ENCODE measurements at places on chromosomes 1 and 21.

DNA sequence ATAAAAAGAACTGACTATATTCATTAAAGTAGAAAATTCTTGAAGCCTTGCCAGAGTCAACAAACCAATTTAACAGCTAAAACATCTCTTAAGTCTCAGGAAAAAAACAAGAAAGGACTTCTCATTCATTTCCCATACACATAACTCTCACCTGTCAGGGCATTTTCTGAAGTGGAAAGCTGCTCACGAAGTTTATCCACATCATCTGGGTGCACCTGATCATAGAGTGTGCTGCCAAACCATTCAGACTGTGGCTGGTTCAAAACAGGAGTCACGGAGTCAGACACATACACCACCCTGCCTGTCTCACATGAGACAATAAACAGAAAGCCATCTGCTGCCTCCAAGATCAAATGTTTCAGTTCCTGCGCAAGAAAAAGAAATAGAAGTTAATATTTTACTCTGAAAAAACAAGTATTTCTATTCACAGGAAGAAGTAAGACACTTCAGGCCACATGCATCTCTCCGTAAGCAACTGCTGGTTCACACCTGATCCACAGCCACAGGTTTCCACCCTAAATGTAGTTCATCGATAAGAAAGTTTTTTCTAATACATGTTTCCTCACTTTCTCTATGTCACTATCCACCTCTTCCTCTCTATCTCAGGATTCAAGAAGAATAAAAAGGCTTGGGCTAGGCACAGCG lies 28.2 kb upstream of the CTSK start:
- DNase-seq, result no peak

GRCh38 chr1:239016337-239016736 lies 370.0 kb upstream of the CHRM3 start:
- no peak for DNase-seq

- DNase-seq, result no peak
Measured at GRCh38 chr1:101158424-101158823, 78.4 kb upstream of the S1PR1 start.

DNA sequence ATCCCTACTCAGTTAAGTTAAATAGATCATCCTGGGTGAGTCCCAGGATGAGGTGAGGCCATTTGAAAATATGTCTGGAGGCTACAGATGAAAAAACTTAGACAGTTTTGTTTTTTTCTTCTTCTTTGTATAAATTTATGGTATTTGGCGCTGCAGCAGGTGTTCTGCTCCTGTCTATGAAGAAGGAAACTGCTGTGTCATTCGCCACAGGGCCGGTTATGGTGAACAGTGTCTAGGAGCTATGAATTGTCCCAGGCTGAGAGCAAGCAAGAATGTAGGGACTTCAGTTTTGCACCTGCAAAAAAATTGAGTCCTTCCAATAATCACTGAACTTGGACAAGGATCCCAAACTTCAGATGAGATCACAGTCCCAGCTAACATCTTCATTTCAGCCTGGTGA lies 674.3 kb upstream of the RGS18 start:
- DNase-seq, result no peak

GRCh38 chr1:244074559-244075171 lies 23.6 kb downstream of the ZBTB18 start:
- no peak for DNase-seq

- DNase-seq, result no peak
Measured at GRCh38 chr1:39187275-39188046, 17.0 kb upstream of the MACF1 start.

DNA sequence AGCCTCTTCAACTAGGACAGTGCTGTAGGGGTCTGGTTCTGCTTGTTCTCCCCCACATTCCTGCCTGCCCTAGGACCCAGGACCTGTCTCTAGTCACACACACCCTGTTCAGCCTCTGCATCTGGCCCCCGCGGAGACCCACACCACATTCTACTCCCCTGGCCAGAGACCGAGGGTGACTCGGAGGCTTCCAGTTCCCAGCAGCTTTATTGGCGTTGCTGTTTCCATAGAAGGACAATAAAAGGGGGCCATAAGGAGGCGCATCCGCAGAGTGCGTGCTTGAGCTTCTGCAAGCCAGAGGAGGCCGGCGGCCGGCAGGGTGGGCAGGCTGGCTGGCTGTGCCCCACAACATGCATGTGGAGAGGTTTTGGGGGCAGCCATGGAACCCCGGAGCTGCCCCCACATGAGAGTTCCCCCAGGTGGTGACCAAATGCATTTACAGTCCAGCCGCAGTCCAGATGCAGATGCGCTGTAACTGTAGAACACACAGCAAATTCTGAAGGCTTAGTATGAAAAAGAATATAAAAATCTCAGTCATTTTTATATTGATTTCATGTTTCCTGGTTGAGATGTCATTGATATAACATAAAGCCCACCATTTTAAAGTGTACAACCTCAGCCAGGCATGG lies 52.4 kb downstream of the PDE9A start:
- no peak for DNase-seq

DNA sequence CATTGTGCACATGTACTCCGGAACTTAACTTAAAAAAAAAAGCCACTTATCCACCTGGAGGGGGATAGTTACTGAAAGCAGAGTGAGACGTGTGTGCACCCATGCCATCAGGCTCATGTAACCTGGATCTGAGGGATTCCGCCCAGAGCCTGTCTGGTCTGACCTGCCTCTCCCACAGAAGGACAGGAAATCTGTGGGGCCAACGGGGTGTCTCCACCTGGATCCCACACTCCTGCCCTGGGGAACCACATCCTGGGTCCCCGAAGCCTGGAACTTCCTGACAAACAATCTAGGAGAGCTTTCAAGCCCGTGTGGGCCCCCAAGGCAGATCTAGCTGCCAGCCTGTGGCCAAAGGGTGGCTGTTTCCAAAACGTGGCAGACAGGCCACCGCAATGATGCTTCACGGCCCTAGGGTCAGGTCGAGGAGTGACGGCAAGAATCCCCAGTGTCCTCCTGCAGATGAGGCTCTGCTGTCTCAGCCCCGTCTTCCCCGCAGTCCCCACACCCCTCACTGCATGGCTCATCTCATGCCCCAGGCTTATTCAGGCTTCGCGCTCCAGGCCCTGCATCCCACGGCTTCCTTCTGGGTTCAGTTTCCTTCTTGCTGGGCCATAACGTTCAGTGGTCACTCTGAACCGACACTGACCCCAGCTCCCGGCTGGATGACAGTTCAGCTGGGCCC lies 21.0 kb upstream of the PCBP3 start:
- peak; percentile 62 for DNase-seq

GRCh38 chr21:36803816-36804439 lies 105.0 kb downstream of the SIM2 start:
- DNase-seq, result no peak

GRCh38 chr1:55209247-55209646 lies 5.9 kb downstream of the USP24 start:
- no peak for DNase-seq

DNA sequence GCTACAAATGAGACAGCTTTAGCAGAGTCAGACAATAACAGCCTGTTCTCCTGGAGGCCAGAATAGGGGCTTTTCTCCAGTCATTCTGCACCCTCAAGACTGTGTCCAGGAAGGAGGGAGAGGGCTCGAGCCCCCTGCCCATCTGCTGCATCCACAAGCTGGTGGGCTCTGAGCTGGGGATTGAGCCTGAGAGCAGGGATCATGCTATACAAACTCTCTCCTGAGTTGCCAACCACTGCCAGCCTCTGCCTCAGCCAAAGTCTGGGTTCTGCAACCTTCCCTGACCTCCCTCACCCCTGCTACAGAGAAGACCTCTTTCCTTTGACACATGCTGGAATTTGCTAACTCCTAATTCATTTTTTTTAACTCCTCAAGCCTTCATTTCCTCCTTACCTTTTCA lies 14.8 kb upstream of the PPM1J start:
- DNase-seq, result no peak

DNA sequence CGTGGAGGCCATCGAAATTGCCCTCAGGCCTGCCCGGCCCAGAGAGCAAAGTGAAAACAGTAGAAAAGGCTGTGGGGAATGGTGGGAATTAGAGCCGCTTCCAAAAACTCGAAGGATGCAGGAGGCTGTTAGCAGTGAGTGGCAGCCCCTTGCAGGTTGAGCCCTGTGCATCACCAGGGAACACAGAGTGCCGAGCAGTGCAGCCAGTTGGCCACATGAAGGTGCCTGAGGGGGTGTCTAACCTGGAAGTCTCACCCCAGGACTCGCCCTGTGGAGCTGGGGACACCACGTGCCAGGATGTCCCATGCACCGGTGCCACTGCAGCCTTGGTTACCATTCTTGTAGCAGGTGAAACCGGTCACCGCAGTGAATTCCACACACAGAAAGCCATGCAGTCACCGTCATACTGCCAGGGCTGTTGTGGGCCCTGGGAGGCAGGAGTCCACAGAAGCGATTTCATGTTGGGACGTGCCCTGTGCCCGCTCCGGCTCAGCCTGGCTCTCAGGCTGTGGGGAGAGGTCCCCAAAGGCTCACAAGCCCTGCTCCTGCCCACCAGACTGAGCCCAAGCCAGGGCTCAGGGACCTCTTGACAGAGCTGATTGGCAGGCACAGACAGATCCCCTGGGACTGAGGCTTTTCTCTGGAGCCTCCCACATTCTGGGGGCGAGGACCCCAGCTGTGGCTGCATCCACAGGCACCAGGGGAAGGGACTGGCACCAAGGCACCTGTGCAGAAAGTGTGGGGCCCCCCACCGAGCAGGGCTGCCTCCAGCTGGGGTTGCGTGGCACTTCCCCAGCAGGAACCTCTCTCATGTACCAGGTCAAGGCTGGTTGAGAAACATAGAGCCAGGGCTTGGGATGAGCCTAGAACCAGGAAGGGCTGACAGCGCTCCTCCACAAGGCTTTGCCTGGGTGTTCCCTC lies 16.7 kb upstream of the ACTRT2 start:
- no peak for DNase-seq

DNA sequence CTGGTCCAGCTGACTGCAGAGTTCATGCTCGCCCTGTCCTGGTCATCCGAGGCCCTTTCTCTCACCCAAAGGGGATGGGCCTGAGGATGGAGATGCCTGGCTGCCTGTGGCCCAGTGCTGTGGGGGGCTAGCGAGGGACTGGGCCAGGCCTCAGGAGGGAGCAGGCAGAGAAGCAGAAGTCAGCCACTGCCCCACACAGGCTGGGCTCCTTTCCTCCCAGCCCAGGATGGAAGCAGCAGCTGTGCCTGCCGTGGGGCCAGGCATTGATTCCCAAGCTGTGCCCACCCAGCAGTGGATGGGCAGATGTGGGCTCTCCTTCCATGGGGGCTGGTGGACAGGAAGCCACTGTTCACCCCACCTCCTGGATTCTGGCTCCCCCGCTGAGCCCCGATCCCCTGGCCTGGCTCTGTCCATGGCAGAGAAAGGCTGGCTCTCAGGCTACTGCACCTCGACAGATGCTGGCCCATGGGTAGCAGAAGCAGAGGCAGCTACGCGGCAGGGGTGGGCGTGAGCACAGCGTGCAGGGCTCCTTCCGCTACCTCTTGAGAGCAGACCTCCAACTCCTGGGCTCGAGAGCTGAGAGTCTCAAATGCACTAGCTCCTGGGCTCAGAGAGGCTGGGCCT lies 24.6 kb downstream of the RUNX3 start:
- DNase-seq, result peak; percentile 78

GRCh38 chr1:91513160-91513559 lies 12.5 kb downstream of the CDC7 start:
- no peak for DNase-seq

DNA sequence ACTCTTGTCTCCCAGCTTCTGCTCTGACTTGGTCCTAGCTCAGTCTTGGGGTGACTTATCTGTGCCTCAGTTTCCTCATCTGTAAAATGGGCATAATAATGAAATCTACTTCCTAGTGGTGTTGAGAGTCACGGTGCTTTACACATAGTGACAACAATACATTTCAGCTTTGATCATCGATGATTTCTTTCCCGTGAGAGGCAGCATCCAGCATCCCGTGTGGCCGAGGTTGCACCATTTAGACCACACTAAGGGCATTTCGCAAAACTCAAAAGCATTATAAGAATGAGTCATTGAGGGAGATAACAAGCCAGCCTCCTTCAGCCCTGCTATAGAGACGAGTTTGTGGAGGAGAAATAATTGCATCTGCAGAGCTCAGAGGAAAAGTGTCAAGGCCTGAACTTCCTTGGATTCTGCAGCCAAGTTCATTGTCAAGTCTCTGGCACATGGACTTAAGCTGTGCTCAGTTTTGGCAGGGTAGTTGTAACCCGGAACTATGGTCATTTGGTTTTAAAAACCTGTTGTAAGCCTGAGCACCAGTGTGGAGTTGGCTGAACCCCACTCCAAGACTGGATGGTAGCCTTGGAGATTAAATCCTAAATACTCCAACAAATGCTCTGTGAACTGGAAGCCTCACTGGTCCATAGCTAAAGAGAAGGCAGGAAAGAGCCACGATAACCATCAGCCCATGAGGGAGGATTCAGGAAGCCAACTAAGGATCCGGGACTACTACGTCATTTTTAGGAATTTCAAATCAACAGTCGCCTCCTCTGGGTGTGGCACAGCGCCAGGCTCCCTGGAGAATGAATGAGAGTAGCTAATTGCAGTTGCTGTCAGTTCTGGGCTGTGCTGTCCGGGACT lies 64.2 kb downstream of the TCP10L start:
- peak; percentile 93 for DNase-seq

GRCh38 chr1:60637651-60638050 lies 444.7 kb upstream of the NFIA start:
- no peak for DNase-seq

DNA sequence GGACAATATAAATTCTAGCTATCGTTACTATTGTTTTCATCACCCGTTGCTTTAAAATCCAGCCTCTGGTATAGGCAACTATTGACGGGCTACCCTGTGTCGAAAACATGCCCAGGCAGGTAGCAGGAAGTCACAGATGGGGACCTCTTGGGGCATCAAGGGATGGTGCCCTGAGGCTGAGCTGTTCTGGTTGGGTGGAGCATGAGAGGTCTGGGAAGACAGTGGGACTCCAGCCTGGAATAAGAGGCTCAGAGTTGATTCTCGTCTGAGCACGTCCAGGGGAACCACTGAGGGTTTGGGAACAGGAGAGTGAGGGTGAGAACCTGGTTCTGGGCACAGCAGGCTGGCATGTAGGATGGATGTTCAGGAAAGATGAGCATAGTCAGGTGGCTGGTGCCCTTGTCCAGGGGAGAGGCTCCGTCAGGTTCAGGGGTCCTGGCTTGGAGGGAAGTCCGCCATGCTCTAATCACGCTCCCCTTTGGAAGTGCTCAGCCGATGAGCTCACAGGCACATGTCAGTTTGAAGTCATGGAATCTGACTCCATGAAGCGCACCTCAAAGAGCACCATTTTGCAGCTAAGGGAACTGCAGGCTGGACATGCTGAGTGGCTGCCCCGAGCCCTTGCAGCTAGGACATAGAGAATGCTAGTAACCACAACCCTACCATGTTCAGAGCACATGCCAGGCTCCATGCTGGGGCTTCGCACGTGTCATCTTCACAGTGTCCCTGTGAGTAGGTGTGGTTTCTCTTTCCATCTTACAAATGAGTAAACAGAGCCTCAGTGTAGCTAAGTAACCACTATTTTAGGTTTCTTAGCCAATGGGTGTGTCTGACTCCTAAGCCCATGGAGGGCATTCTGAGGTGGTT lies 21.0 kb downstream of the PCSK9 start:
- DNase-seq, result no peak

Measured in posterior cingulate gyrus (tissue), 11 donors.